ENCODE measurements at places on chromosomes 16 and 17.

GRCh38 chr17:76752006-76752405 lies 14.1 kb downstream of the MFSD11 start:
- no peak for DNase-seq

DNA sequence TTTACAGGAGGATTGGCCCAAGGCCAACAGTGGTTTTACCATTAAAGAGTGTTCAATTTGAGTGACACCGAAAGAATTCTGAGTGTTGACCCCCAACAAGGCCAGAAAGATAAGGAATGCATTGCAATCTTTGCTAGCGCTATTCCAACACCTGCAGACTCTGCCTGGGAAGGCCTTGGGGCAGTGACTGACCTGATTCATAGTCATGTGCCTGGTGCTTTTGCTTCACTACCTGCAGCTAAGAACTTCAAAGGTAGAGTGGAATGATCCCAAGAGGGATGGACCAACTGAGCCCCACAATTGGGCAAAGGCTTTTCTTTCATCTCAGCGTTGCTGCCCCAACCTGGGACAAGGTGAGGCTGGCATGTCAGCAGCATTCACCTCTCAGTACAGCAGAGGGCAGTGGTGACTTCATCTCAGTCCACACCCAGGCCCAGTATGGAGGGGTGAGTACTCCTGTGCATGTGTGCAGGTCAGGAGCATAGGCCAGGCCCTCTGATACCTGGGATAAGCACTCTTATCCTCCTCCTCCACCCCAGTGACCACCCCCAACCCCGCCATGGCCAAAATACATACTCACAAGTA lies 149.6 kb upstream of the GNAO1 start:
- DNase-seq = peak; percentile 57

GRCh38 chr17:52255347-52255746 lies 96.8 kb upstream of the CA10 start:
- DNase-seq = no peak

DNA sequence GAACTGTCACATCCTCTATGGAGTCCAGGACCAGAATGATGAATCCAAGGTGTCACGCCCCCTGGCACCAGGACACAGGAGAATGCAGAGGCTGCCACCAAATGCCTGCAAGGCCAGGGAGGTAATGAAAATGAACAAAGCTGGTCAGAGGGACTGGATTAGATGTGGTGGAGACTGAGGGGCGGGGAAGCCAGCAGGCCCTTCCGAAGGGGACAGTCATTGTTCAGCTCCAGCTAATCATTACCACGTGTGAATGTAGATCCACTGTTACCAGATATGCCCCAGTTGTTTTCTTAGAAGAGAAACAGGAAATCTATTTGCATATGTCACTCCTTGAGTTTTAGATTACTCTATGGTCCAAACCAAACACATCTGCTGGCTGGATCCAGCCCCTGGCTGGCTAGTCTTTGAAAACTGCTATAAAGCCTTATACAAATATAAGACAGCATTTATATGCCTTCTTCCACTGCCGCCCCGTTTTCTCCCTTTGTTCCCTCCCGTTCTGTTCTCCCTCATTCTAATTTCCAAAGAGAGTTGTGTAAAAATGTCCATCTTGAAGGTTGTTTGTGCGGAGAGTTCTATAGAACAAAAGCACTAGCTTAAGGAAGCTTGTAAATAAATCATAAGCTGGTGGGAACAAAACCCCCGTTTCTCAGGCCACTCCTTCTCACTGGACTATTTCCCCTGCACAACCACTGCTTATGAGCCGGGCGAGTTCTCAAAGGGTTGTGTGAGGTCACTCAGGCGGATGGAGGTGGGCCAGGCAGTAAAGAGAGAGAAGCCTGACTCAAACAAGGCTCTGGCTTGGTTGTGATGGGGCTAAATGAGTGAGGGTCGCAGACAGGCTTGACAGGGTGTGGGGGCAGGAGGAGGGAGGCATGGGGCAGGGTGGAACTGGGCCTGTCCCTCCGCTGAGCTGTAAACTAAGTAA lies 14.2 kb downstream of the CRYM start:
- DNase-seq = no peak

GRCh38 chr16:86363057-86363490 lies 147.3 kb upstream of the FOXF1 start:
- no peak for DNase-seq

DNA sequence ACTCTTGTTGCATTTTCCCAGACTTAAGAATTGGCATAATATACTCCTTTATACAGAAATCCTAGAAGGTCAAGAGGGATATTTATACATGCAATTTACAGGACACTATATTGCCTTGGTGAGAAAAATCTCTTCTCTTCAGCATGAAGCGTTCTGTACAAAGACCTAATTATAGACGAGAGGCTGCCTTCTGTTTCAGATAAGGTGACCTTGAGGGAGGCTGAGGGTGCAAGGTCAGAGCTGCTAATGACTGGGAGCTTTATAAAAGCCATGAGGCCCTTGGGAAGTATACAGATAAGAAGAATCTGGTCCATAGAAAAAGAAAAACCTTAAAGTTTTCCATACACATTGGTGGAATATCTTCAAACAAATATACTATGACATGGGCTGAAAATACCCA lies 156.3 kb upstream of the SOX9 start:
- DNase-seq = no peak

DNA sequence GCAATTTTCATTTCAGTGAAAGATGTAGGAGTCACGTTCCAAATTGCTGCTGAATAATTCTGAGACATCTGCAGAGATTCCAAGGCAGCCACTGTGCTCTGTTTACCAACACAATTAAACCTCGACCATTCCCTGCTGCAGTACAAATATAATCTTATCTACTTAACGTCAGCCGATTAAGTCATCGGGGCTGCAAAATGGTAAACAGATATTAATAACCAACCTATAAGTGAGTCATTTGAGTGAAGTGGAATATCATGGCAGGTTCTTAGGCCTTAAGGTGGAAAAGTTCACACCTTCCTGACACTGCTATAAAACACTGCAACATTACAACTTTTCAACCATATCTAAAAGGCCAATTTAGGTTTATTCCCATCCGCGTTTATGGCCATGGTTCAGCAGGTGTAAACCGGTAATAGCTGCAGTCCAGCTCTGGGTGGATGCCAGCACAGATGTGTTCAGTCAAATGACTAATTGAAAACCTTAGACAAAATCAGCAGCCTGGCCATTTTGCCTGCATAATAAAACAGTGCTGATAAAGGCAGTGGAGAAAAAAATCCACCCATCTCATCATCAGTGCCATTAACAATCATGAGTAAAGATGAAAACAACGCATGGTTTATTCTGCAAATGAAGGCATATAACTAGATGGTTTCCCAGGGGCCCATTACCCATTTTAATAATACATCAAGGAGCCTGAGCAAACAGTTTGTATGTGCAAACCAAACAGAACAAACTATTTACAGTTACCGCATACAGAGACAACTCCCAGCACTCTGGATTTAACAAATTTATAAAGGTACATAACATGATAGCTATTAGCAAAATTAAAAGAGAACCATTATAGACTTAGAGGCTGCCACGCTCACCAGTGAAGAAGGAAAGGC lies 202.9 kb upstream of the IRX3 start:
- DNase-seq = no peak

All from CD4-positive, alpha-beta T cell treated with Interferon alpha-2 for 1 hour (primary cell).